ENCODE measurements at places on chromosomes 13 and 19.

- no peak for DNase-seq
Observed at GRCh38 chr19:49923055-49924003, 5.7 kb upstream of the ATF5 start.

DNA sequence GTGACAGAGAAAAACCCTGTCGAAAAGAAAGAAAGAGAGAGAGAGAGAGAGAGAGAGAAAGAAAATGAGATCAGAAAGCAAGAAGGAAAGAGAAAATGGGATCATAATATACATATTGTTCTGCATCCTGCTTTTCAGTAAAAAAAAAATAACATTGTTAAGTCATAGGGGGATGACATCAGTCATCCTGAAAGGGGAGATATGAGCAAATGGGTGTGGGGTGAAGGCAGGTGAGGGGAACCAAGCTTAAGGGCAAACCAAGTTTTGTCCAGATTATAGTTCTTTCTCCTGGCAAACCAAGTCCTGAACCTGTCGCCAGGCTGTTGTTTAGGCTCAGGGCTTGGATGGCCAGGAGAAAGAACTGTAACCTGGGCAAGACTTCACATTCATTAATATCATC lies 92.6 kb upstream of the TMTC4 start:
- DNase-seq = no peak

GRCh38 chr13:25116044-25116443 lies 20.1 kb downstream of the PABPC3 start:
- no peak for DNase-seq

- DNase-seq = no peak
Observed at GRCh38 chr13:76292726-76293125, 593.5 kb downstream of the KCTD12 start.

DNA sequence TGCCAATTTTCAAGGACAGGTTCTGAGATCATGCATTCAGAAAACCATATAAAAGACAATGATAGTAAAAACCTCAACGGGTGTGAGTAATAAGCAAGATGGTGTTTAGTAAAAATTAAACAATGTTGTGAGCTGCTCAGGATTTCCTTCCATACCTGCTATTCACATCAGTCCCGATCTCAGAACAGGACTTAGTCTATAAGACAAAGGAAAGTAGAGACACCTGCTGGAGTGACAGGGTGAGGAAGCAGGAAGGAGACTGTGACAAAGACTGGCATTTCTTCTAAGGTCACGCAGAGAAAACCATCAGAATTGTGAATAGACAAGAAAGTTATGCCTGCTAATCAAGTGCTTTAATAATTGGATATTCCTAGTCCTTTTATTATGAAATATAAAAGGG lies 648.0 kb downstream of the DACH1 start:
- DNase-seq = peak; percentile 37

DNA sequence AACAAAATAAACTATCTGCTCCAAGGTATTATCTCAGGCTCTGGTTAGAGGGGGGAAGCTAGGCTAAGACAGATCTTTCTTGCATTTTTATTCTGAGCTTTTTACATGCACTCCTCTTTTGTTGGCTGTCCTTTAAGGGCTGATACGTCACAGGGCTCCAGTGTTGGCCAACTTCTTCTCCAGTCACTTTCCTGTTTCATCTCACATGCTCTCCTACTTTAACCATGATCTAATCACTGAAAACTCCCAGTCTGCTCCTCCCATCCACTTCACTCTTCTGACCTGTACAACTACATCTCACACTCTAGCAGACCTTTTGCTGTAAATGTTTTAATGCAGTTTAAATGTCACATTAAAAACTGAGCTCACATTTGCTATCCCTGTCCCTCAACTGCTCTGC lies 510.0 kb upstream of the KLF12 start:
- no peak for DNase-seq

DNA sequence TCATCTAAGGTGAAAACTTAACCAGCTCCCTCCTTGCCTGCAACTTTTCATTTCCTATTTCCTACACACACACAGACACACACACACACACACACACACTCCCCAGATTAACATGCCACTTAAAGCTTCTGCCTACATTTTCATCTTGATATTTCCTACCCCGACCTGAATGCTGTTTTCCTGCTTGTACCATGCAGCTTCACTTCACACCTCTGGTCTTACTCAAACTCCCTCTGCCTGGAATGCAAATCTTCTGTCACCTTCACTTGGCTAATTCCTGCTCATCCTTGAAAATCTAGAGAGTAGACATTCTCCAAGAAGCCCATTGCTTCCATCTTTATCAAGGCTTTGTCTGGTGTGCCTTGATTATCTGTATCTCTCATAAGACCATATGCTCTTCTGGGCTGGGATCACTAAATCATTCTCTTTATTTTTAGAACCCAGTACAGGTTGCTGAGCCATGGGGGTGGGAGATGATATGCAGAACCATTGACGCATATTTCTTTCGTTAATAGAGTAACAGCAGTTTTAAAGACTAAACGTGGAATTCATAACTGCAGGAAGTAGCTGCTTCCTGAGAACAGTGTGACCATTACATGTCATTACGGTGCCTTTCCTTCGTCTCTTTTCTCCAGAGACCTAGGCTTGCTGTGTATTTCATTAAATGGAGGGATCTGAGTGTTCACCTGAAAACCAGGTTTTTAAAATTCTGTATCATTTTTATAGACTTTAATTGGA lies 37.7 kb downstream of the CNMD start:
- peak; percentile 42 for DNase-seq

- no peak for DNase-seq
Observed at GRCh38 chr13:89828506-89828905, 1519.0 kb upstream of the MIR17HG start.

GRCh38 chr19:18392926-18393325 lies 4.5 kb downstream of the LRRC25 start:
- DNase-seq = no peak

- no peak for DNase-seq
Observed at GRCh38 chr19:28134311-28134710, 1078.6 kb downstream of the UQCRFS1 start.

DNA sequence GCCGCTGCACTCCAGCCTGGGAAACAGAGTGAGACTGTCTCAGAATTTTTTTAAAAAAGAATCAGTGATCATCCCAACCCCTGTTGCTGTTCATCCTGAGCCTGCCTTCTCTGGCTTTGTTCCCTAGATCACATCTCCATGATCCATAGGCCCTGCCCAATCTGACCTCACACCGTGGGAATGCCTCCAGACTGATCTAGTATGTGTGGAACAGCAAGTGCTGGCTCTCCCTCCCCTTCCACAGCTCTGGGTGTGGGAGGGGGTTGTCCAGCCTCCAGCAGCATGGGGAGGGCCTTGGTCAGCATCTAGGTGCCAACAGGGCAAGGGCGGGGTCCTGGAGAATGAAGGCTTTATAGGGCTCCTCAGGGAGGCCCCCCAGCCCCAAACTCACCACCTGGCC lies at the start of gene KLK2:
TSS of gene KLK2 (plus strand) at position 384 of the 400 bp plus-strand sequence. CDS start 35 bp downstream, outside the sequence.
- no peak for DNase-seq

GRCh38 chr13:75691183-75691582 lies 55.1 kb downstream of the LMO7 start:
- no peak for DNase-seq

GRCh38 chr13:97875218-97875617 lies 78.3 kb upstream of the IPO5 start:
- no peak for DNase-seq

GRCh38 chr13:101706651-101707050 lies 254.2 kb downstream of the ITGBL1 start:
- peak; percentile 82 for DNase-seq

- DNase-seq = no peak
Observed at GRCh38 chr19:43812688-43813087, 10.4 kb upstream of the LYPD5 start.

GRCh38 chr13:75356421-75356820 lies 125.5 kb downstream of the TBC1D4 start:
- no peak for DNase-seq

GRCh38 chr13:33800646-33801186 lies 17.2 kb upstream of the RFC3 start:
- no peak for DNase-seq
